ENCODE measurements at places on chromosomes 6 and 20.
A peak's percentile ranks its signal among the peaks of the same experiment; 100 is the strongest.

DNA sequence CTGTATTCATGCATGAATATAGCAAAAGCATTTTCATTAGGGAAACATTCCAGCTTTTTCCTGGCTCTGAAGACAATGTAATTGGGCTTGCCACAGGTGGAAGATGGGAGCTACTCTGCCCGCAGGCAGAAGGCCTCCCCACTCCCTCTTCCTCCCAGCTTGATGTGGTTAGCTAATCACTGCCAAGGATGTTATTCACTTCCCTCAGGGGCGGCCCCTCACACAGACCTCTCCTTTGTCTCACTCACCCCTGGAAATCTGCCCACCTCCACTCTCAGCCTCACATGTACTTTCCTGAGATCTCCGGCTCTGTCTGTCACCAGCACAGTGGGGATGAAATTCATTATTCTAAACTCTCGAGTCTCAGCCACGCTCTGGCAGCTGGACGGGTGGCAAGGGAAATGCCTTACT lies 100.7 kb downstream of the ANKRD60 start:
- peak; percentile 74 for DNase-seq

- DNase-seq = no peak
These were observed 109.2 kb downstream of the NCOA3 start for GRCh38 chr20:47610945-47611250.

DNA sequence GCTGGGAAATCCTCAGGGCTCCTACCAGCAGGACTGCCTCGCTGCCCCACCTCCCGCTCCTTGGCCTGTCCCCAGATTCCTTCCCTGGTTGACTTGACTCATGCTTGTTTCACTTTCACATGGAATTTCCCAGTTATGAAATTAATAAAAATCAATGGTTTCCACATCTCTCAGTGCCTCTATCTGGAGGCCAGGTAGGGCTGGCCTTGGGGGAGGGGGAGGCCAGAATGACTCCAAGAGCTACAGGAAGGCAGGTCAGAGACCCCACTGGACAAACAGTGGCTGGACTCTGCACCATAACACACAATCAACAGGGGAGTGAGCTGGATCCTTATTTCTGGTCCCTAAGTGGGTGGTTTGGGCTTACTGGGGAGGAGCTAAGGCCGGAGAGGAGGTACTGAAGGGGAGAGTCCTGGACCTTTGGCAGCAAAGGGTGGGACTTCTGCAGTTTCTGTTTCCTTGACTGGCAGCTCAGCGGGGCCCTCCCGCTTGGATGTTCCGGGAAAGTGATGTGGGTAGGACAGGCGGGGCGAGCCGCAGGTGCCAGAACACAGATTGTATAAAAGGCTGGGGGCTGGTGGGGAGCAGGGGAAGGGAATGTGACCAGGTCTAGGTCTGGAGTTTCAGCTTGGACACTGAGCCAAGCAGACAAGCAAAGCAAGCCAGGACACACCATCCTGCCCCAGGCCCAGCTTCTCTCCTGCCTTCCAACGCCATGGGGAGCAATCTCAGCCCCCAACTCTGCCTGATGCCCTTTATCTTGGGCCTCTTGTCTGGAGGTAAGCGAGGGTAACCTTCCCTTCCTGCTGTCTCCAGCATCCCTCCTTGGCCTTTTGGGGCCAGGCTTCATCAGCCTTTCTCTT lies at the start of gene CFB:
CFB (plus strand) TSS at position 589 of the 863 bp plus-strand sequence; CDS start at position 716, 127 bp downstream.
- peak; percentile 88 for DNase-seq

- no peak for DNase-seq
These were observed 91.9 kb downstream of the LMBRD1 start for GRCh38 chr6:69704916-69705315.

DNA sequence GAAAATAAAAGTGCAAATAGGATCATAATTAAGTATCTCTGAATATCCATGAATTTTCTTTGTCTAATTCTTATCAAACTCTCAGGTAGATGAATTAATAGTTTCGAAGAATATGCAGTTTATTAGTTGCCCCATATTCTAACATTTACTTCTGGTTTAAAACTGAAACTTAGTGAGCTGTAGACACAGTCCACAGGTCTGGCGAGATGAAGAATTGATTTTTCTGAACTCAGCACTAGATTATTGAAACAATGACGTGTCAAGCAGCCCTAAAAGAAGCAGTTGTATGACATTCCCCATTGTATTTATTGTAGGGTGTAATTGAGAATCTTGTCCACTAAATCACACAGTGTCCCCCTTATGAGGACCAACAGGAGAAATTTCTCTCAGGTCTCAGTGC lies 407.1 kb downstream of the GRIK2 start:
- DNase-seq = no peak

DNA sequence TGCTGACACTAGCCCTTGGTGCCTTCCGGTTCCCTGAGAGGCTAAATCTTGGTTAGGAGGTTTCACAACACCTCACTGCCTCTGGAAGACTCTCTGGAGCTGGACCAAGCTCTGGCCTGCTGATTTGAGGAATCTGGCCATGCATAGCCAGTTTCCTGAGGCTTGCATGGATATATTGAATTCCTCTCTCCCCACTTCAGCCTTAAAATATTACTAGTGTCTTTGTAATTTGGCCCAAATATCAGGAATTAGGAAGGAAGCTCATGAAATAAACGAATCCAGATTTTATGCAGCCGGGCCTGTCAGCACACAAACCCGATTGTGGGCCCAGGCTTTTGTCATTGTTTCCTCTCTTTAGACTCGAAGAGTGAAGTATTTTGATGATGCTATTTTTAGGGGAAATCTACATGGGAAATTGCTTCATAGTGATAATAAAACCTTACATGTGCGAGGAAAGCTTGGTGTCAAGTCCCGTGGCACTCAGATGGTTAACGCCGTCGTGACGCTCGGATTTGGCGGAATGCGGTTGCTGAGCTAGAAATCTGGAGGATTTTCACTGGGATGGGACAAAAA lies 144.4 kb downstream of the PHACTR3 start:
- DNase-seq = peak; percentile 60

GRCh38 chr6:20817806-20818320 lies 283.6 kb downstream of the CDKAL1 start:
- peak; percentile 30 for DNase-seq

- DNase-seq = no peak
These were observed 91.0 kb downstream of the YTHDF1 start for GRCh38 chr20:63124782-63125580.

Measured in fibroblast of mammary gland (primary cell).